Activated CD8-positive, alpha-beta memory T cell treated with anti-CD3 and anti-CD28 coated beads for 1 hour (primary cell): ENCODE measurements at places on chromosomes 16 and 17.

- DNase-seq = no peak
Observed at GRCh38 chr17:39809221-39809620, 54.9 kb downstream of the IKZF3 start.

DNA sequence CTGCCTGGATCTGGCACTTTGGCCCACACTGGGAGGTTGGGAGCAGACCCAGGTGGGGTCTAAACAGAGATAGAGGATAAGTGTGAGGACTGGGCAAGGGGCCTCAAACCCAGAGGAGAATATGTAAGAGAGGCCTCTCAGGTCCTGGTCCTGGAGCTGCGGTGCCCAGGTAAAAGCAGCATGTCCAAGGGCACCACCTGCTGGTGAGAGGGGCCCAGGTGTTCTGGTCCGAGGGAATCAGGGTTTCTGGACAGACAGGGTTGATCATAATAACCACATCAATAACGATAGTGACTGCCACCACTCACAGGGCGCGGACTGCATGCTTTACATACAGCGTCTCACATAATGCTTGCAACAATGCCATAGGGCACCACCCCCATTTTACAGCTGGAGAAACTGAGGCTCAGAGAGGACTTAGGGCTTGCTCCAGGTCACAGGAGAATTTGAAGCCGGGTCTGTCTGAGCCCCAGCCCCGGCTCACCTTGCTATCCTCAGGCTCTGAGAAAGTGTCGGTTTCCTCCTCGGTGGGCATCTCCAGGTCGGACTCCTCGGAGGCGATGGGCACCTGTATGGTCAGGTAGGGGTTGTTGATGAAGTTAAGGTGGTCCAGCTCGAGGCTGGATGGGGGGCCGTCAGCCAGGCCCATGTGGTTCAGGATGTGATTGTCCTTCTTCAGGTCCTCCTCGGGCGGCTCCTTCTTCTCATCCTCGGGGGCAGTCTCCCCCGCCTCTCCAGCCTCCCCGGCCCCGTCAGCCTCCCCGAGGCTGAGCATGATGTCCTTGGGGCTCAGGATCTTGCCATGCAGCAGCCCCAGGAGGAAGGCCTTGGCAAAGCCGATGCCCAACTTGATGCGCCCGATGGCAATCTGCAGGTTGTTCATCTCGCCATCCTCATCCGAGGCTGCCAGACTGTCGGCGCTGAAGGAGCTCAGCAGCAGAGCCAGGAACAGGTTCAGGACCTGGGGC is 19.1 kb upstream of the CD79B start:
- no peak for DNase-seq

GRCh38 chr17:9521062-9521461 is 54.6 kb downstream of the STX8 start:
- no peak for DNase-seq

DNA sequence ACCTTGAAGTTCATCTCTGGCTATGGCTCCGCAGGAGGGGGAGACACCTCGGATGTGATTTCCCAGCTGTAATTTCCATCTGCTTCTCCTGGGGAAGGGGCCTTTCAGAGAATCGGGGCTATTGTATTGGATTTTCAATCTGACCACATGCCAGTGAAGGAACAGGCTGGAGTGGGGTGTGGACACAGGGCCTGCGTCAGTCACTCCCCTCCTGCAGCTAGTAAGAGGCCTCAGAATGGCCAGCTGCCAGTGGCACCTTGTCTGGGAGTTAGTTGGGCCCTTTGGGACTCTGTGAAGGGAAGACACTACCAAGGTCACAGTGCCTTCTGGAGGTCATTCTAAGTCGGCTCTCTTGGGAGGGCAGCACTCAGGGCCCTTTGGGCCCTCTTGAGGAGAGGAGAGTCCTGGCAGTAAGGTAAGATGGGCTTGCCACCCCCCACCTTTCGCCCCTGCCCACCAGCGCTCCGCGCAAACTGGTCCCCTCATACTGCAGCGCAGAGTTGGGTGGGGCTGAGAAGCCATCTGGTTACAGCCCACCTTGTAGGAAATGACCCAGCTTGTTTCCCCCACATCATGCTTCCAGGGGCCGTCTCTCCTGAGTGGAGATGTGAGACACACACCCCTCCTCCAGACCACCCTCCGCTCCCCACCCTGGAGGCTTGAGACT is 5.4 kb downstream of the NXPH3 start:
- no peak for DNase-seq

DNA sequence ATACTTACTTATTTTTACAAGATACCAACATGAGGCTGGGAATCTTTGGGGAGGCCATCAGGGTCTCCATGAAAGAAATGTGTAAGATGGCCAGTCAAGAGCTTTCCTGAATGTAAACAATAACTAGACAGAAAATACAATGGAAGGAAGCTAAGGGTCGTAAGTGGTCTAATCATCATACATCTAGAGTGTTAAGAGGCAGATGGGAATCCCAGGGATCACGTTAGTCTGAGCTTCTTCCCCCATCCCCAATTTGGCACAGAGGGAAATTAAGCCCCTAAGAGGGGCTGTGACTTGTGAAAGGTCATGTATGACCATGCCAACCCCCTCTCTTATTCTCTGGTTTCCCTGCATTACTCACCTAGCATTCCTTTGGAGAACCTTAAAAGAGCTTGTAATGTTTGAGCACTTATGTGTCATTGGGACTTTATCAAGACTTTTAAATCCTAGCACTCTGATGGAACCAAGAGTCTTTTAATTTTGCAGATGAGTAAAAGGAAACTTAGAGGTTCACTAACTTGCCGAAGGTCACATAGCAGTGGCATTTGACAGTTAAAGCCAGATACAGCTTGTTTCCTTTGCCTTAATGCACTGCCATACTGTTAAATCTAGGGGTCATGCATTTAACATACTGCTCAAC is 46.1 kb downstream of the DCUN1D3 start:
- no peak for DNase-seq

- no peak for DNase-seq
Observed at GRCh38 chr17:8707332-8708024, 37.2 kb downstream of the CCDC42 start.

GRCh38 chr17:40358323-40359038 is 6.1 kb downstream of the GJD3 start:
- peak; percentile 75 for DNase-seq

GRCh38 chr17:43517615-43518386 is 28.3 kb downstream of the ETV4 start:
- DNase-seq = no peak

DNA sequence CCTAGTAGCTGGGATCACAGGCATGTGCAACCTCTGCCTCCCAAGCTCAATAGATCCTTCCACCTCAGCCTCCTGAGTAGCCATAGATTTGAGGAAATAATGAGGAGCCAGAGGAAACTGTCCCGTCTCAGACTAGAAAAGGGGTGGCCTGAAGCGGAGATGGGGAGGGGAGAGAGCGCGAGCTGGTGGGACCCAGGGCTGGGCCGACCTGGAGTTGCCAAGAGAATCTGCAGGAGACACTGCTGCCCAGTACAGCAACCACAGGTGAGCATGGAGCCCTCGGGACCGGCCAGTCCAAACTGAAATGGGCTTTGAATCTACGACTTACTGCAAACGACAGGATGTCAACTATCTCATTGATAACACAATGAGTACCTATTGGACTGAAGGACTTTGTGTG is 24.3 kb downstream of the CD300A start:
- DNase-seq = no peak
